GM12865 (cell line): ENCODE measurements at places on chromosomes 1 and 21.

GRCh38 chr1:233796146-233796783 is 108.2 kb upstream of the SLC35F3 start:
- peak; percentile 65 for DNase-seq

GRCh38 chr1:85992791-85993190 is 163.8 kb downstream of the COL24A1 start:
- DNase-seq = peak; percentile 71

DNA sequence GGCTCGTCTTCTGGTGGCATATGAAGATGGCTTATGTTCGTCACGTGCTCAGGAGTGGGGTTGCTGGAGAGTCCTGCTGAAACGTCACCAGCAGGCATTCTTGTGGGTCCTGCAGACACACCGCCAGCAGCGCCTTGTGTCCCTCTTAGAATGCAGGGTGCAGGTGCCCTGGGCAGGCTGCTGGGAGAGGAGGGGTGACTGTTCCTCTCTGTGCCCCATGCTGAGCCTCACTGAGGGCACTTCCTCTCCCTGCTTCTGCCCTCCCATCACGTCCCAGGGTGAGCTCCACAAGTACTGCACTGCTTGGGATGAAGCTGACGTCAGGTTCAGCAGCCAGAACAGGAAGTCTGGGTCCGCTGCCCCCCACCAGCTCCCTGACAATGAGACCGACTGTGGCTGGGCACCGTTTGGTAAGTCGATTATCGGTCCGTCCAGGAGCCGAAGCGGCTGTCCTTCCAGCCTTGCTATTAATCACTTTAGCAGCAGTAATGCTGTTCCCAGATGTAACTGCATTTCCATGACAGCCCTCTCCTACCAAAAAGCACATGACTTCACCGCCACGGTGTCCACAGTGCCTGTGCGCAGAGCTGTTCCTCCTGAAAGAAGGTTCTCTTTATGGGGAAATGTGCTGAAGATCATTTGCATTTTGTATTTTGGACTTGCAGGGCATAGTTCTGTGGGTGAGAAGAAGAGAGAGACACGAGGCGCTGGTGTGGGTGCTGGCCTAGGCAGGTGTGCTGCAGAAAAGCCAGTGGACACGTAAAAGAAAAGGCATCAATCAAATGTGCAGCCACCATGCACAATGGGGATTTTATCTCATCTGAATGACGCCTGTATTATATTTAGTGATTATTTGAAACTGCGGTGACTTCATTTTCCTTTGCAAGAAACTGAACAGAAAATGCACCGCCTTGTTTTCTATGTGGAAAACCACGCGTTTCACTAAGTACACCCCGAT is 21.0 kb downstream of the SLC37A1 start:
- peak; percentile 79 for DNase-seq

DNA sequence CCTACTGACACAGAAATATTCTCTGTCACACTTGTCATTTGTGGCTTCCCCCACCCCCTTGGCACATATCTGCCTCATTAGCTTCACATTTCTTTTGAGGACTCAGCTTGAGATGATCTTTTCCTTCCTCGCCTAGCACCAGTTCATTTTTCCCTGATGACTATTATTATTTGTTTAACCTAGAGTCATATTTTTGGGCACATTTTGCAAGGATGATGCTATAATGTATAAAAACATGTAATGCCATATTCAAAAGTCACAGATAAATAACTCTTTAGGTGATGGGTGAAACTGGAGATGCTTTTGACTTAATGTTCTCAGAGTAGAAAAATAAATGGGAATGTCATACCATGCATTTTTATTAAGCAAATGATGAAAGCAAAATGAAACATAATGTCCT is 202.7 kb downstream of the BACH1 start:
- DNase-seq = no peak

DNA sequence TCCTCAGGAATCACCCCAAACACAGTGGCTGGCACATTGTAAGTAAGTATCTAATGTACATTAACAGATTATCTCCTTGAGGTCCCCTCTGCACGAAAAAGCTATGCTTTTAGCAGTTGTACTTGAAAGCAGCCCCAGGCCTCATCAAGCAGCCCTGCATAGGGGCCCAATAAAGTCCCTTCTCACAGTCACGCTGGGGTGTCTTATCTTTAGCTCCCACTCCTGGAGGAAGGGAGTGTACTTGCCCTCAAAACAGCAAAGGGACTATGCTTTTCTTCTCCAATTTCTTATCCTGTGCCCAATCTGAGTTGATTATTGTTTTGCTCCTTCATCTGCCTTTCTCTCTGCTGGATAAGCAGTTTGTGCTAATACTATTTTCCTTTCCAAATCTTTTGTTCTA is 168.8 kb upstream of the PLXNA2 start:
- DNase-seq = no peak

GRCh38 chr1:40039245-40039756 is 1.2 kb upstream of the CAP1 start:
- peak; percentile 77 for DNase-seq

DNA sequence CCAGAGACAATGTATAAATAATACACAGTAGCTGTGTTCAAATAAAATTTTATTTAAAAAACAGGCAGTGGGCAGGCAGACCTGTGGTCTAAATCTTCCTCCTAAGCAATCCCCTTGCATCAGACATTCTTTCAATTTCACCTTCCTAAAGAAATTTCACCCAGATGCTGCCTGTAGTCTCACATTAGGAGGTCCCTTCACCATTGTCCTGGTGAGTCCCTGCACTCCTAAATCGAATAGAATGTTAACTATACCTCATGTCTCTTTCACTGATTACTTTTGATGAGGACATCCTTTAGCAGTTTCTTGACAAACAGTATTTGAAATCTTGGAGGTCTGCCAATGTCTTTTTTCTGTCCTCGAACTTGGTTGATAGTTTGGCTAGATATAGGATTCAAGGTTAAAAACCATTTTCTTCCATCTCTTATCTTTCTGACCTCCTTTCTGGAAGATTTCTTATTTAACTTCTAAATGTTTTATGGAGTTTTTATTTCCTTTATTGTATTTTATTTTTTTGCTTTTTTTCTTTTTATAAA is 77.5 kb downstream of the LPGAT1 start:
- DNase-seq = no peak

- no peak for DNase-seq
Observed at GRCh38 chr1:10821388-10821787, 24.9 kb upstream of the CASZ1 start.

- DNase-seq = no peak
Observed at GRCh38 chr1:197143276-197143675, 3.2 kb downstream of the ASPM start.

- peak; percentile 49 for DNase-seq
Observed at GRCh38 chr1:165927169-165927568, 99.8 kb downstream of the UCK2 start.

DNA sequence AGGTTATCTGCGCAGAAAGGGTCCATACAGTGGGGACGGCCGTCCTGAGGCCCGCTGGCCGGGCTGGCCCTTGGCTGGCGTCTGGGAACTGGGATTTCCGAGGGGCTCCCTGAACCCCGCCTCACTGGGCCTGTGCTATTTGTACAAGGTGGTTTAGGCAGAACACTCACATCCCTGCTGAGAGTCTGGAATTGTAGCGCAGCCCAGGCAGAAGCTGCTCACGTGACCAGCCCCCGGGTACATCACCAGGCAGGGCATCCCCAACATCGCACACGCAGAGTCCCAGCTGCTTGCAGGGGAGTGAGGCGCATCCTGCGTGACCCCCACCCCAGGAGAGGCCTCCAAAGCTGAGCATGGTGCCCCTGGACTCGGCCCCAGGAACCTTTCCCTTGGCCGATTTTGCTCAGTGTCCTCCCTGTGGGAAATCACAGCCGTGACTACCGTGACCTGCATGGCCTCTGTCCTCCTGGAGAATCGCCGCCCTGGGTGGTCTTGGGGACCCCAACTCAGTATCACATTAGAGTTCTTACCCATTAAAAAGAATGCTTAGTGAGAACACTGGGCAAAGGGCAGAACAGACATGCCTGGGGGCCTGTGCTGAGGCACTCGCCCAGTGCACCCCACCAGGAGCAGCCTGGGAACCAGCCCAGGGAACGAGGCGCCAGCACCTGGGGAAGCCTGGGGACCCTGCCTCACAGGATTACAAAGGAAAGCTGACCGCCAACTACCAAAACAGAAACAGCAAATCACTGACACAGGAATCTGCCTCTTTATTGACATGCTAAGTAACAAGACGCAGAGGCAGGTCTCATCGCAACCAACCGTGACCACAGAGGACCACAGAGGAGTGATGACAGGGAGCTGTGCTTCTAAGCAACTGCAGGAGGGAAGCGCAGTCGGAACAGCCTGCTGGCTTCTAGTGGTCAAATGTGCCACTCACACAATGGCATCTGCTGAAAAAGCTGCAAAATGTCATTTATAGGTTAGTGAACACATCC is 33.5 kb downstream of the UBE2G2 start:
- DNase-seq = no peak

DNA sequence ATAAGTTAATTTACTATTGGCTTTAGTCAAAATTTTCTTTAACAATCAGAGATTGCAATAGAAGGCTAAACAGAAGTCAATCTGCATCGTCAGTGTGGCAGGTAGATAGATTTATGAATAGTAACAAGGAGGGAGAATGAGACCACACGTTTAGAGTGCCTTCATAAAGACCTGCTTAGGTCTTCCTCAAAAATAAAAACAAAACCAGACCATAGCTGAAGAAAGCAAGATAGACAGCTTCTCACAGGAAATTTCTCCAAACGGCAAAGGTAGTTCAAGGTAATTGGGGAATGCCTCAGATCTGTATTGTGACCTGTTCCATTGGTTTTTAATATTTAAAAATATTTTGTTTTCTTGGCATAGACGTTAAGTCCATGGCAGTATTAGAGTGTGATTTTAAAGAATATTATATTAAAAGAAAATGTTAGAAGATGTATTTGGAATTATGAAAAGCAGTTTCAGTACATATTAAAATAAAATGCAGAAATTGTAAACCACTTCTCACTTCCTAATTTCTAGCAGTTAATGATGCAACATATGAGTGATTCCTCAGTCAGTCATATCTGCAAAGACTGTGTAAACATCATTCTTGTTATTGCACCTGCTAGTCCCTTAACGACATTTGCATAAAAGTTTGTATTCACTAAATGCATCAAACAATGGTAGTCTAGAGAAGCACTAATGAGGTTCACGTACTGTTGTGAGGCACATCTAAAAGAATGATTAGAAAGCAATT is 278.0 kb downstream of the HLX start:
- peak; percentile 52 for DNase-seq

GRCh38 chr1:222543817-222544216 is 4.1 kb downstream of the HHIPL2 start:
- DNase-seq = no peak

DNA sequence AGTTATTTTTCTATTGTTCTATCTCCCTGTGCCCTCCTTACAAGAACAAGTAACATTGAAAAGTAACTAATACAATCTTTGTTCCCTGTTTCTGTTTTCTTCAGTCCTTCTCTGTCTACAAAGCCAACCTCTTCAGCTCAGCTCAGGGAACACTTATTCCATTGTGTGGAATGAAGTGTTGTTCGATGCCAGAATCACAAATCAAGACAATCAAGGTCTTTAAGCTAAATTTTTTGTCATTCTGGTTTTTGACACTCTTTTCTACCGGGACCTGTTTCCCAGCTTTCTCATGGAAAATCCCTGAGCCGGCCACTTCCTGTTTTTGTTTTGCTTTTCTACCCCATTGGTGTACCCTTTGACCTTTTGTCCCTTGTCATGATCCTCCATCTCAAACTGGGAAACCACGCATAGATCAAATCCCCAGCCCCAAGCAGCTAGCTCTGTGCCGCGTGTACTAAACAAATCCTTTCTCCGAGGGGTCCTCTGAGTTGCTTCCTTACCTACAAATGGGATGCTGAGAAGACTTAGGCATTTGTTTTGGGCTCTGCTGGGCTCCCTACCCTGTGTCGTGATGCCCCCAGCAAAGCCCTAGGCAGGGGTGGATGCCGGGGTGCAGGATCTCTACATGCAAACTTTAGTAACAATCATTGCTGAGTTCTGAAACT is 141.8 kb downstream of the TOMM20 start:
- DNase-seq = peak; percentile 40

GRCh38 chr1:48000883-48001282 is 3.7 kb upstream of the TRABD2B start:
- DNase-seq = no peak

DNA sequence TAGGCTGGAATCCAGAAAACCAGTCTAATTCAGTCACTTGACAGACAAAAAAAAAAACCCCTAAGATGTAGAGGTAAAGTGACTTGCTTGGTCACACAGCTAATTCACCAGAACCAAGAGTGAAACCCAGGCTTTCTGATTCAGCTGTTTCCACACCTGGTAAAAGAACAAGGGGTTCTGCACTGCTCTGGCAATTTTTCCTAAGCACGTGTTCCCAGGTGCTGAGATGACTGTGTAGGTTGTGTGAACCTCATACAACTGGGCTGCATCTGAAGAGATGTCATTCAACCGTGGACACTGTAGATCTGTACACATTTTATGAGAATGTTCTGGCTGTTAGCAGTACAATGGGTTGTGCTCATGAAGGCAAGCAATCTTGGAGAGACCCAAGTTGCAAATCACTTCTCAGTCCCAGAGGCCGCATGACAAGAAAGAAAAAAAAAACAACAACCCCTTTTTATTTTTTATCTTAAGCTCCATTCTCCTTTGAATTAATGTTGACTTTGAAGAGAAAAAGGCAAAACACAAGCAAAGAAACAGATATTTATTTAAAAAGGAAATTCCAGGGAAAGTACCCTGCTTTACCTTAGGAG is 95.4 kb downstream of the INTS7 start:
- peak; percentile 97 for DNase-seq

DNA sequence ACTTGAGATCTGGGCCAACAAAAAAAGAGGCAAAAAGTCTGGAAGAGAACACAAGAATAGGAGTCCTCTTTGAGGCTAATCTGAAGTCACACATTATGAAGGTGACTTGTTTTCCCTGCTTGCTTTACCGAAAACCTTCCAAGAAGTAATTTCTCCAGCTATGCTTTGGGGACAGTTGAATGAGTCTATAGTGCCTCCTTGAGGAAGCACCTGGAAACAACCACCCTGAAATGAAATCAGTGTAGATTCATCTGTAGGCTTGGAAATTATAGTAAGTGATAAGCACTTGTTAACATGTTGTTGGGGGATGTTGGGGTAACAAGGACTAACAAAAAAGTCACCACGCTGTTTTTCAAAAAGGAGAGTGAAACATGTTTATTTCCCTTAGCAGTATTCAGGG is 23.4 kb upstream of the RPTN start:
- DNase-seq = peak; percentile 24

GRCh38 chr1:56302878-56303277 is 276.5 kb downstream of the PLPP3 start:
- DNase-seq = no peak

- DNase-seq = no peak
Observed at GRCh38 chr1:38308780-38309179, 262.2 kb upstream of the POU3F1 start.

GRCh38 chr1:41388510-41388909 is 27.3 kb downstream of the FOXO6 start:
- DNase-seq = no peak

DNA sequence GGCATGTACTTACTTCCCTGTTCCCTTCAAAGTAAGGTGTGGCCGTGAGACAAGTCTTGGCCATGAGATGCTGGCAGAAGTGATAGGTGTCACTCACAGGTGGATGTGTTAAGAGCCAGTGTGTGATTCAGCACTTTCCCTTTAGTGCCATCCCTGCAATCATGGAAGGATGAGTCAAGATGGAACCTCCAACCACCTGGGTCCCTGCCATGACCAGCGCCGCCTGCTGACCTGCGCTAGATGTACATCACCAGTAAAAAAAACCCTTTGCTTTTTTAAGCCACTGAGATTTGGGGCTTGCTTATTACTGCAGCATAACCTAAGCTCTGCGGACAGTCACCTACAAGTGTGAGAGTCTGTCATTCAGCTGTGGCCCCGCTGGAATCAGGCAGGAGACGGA is 71.7 kb downstream of the TOMM20 start:
- no peak for DNase-seq
